ENCODE measurements at places on chromosomes 16 and 17.

- DNase-seq: no peak
Observed at GRCh38 chr16:69599731-69600130, 34.0 kb downstream of the NFAT5 start.

DNA sequence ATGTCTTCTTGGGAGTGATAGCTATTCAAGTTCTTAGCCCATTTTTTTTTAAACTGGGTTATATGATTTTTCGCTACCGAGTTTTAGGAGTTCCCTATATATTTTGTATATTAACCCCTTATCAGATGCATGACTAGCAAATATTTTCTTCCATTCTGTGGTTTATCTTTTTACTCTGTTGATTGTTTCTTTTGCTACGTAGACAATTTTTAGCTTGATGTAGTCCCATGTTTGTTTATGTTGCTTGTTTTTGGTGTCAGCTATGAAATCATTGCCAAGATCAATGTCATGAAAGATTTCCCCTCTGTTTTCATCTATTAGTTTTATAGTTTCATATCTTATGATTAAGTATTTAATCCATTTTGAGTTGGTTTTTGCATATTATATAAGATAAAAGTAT, 480.5 kb downstream of the CDH11 start:
- no peak for DNase-seq

GRCh38 chr16:66948134-66948836, 12.8 kb upstream of the CES3 start:
- DNase-seq: no peak

GRCh38 chr16:12024429-12024828, 47.9 kb downstream of the SNX29 start:
- DNase-seq: no peak

- no peak for DNase-seq
Observed at GRCh38 chr17:82278786-82279391, 5.4 kb upstream of the CSNK1D start.

DNA sequence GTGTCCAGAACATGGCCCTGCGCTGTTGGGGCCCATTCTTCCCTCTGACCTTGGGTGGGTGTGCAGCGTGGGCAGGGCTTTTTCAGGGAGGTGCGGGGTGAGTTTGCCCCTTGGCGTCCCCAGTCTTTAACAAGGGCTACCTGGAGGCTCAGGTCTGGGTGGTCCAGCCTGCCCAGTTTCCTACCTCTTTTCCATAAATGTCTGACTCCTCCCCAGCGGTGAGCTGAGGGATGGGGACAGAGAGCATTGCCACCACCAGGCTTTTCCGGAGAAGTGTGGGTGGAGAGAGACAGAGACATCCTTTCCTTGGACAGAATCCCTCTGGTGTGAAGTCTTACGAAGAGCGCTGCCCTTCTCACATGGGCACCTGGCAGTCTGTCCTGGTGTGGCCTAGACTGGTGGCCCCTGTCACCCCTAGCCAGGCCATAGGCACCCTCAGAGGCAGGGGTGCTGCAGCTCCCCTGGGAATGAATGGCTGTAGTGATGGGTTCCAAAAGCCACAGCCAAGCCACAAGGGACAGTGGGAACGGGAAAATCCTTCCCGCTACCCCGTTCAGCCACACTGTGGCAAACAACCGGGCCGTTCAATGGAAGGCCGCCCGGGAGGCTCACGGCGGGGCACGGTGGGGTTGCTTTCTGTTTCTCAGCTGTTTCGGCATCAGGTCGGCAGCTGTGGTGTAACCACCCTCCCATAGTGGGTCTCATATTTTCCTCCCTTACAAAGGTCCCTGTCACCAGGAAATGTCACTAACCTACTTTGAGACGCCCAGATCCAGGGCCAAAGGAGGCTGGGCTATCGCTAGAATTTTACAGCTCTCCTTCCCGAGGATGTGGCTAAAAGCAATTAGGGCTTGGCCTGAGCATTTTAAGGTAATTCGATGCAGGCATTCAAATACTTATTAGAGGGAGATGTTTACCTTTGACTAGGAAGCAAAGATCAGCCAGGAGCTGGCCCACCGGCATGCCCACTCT, 61.9 kb upstream of the GSE1 start:
- DNase-seq: no peak

- DNase-seq: peak; percentile 64
Observed at GRCh38 chr17:42744283-42744805, 496 bp downstream of the EZH1 start.

DNA sequence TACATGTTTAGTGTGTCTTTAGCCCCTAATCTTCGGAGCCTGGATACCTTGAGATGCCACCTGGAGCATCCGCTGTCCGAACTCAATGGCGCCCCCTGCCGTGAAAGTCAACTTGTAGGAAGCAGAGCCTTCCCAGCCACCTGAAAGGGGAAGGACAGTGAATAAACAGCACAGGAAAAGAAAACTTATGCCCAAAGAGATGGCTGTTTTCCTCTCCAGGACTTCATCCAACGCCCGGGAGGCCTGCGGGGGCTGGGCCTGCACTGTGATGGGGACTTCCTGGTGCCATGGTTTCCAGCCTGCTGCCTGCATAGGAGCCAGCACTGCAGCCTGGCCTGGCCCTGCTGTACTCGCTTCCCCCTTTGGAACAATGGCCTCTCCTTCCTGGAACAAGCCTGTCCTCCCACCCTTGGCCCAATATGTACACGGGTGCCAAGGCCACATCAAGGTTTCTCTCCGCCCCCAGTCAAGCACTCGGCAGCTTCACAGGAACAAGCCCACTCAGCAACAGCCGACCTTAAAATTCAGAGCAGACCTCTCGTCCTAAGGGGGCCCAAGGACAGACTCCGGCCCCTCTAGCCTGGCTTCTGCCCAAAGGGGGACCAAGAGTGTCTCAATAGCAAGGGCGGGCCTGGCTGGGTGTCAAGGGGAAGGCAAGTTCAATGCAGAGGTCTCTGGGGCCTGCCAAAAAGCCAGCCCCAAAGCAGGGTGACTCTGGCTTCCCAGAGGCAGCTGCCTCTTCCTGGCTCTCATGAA, 4.5 kb upstream of the UNC13D start:
- DNase-seq: peak; percentile 37

DNA sequence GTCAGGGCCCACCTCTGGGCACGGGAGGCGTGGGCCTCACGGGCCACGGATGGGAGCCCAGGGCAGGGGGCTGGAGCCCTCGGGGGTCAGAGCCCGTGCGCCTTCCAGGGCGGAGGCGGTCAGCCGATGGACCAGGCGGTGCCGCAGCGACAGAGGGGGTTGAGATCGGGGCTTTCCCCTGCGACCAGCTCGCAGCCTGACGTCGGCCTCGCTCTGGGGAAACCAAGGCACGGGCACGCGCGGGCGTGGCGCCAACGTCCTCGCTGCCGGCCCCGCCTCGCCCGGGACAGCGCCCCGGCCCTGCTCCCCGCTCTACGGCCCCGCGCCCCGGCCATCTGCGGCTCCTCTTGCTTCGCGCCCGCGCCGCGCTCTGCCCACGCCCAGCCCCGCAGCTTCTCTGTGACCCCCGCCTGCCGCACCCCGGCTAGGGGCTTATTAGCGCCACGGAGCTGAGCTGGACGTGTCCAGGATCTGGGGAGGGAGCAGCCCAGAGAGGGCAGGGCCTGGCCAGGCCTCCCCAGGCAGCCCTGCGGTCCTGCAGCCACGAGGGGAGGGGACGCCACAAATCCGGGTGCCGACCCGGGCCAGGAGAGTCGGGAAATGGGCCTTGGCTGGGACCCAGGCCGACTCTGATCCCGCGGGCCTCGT, 13.5 kb downstream of the ACTG1 start:
- no peak for DNase-seq

DNA sequence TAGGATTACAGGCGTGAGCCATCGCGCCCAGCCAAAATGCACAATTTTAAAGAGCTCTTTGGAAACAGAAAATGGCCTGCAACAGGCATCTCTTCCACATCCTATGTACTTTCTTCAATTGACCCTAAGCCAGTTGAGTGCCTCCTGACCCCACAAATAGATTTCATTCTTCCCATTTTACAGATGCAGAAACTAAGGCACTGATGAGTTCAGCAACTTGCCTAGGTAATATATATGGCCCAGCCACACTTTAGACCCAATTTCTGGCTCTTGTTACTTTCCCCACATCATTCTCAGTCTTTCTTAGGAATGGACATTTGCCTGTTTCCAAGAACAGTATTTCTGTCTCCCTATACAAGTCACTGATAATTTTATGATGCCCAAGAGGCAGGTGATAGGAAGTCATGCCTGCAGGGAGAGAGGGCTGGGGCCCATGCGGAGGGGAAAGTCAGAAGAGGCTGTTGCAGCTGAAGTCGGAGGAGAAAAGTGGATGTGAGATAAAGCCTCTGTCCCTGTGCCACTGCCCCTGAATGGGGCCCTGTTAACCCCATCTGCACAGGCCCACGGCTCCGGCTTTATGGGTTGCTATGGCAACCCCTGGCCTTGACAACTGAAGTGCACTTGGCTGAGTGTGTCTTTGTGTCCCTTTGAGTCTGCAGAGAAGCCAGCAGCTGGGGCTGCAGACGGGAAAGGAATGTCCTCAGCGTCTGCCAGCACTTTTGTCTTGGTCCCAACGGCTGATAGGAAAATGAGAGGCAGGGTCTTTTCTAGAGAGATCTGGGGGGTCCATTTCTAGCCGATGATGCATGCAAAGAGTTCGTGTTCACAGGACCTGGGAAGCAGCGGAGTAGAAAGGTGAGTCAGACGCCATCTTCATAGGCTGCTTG, 45.9 kb downstream of the ABAT start:
- no peak for DNase-seq

GRCh38 chr17:51427856-51428255, 167.5 kb downstream of the UTP18 start:
- no peak for DNase-seq

DNA sequence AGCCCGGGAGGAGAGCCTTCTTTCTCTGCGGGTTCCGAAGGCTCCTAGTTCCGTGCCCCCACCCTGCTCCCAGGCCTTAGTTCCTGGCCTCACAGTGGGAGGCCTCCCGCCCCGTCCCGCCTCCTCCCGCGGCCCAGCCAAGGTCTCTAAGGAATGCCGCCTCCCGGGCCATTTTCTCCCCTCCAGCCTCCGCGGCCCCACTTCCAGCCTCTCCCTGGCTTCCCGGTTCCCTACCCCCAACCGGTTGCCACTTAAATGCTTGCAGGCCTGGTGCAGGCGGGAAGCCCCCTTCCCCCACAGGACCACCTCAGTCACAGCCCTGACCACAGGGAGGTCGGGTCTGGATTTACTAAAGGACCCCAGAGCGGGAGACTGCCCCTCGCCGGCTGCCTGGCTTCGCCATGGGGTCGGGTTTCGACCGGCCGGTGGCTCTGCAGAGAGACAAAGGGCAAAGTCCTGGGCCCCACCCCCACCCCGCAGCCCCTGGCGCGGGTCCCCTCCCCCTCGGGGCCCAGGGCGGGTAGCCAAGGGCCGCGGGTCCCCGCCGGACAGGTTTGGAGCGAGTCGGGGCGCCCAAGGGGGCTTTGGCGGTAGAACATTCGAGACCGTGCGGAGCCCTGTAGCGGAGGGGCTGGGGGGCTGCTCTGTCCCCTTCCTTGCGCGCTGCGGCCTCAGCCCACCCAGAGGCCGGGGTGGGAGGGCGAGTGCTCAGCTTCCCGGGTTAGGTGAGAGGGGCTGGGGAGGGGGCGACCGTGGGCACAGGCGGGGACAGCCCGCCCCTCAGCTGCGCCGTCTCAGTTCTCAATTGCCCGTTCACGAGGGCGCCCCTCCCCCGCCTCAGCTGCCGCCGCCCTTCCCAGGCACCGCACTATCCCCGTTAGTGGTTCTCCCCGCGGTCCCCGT, 16.4 kb downstream of the IGF2BP1 start:
- DNase-seq: no peak

DNA sequence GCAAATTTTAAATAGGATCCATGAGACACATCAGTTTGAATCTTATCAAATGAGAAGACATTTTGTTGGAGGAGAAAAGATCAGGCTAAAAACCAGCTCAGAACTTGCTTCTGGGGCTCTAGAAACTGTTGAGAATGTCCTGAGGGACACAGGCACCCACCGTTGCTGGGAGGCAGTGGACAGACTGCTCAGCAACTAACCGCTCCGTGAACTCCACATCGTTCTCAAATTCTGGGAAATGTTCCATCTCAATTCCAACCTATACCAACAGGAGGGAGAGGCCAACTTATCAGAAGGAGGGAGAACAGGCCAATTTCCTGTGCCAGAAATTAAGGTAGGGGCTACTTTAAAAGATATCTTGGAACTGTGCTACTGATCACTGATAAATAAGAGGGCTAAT, 8.3 kb downstream of the TAT start:
- DNase-seq: no peak

DNA sequence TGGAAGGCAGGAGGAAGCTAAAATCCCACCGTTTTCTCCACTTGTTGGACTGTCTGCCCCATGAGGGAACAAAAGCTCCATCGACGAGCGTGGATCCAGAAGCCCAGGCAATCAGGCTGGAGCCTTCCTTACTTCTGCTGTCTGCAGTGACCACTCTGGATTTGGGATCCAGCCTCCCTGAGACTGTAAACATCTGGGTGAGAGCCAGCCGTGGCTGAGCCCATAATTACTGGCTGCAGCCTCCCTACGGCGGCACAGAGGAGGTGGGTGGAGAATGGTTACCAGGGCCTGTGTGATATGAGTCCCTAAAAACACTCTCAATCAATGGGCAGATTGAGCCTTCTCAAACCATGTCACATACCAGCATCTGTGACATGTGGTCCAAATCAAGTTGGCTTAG, 158.2 kb downstream of the FOXL1 start:
- no peak for DNase-seq

DNA sequence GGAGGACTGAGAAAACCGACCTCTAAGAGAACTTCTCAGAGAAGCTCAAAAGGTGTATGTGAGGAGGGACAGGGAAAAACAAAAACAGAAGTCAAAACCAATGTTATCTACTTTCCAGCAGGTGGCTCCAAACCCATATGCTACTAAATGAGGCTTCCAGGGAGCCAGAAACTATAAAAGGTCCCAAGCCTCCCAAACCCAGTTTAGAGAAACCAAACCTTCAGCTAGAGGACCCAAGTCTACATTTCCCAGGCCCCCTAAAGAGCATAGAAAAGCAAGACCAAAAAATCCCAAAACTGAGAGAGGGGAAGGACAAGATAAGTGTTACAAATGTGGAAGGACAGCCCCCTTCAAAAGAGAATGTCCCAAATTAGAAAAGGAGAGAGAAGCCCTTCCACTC, 3.7 kb downstream of the HPR start:
- DNase-seq: peak; percentile 5

DNA sequence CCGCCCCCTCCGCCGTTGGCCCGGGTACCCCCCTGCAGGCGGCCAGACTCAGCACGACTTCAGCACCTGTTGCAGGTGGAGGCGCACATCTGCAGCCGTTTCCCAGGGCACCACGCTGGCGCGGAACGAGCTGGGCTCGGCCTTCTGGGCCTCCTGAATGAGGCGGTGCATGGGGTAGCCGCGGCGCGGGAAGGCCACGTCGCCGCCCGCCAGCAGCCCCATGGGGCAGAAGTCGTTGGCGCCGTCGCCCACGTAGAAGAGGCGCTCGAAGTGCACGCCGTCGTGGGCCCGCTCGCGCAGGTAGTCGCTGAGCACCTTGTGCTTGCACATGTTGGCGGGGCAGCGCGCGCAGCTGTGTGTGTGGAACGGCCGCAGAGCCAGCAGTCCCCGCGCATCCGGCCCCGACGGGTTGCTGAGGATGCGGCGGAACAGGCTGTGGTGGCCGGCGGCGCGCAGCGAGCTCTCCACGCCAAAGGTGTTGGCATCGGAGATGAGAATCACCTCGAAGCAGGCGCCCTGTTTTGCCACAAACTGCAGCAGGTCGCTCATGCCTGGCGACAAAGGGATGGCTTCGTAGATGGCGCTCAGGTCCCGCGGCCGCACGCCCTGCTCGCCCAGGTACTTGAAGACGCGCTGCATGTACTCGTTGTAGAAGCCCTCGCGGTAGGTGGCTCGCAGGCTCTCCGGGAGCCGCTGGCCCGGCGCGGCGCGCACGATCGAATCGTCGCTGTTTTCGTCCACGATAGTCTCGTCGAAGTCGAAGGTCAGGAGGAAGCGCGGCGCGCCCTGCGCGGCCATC, 6.2 kb downstream of the PHOSPHO1 start:
- no peak for DNase-seq

Measured in nucleus accumbens (tissue), 56 donors.